ENCODE measurements at places on chromosomes 11 and 22.

DNA sequence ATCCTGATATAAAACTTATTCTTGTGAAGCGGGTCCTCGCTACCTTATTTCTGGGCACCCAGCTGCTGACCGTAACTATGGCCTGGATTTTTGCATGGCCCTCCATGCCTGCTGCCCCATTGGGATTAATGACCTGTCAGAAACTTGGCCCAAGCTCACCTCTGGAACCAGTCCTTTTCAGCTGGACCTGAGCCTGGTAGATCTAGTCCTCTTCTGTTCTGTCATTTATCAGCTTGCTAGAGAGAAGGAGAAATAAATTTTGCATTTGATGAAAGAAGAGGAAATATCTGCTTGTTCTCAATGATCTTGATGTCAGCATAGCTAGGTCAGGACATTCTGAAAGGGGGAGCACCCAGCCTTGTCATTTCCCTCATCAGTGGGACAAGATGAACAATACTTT, 387.8 kb upstream of the LARGE1 start:
- DNase-seq: no peak

DNA sequence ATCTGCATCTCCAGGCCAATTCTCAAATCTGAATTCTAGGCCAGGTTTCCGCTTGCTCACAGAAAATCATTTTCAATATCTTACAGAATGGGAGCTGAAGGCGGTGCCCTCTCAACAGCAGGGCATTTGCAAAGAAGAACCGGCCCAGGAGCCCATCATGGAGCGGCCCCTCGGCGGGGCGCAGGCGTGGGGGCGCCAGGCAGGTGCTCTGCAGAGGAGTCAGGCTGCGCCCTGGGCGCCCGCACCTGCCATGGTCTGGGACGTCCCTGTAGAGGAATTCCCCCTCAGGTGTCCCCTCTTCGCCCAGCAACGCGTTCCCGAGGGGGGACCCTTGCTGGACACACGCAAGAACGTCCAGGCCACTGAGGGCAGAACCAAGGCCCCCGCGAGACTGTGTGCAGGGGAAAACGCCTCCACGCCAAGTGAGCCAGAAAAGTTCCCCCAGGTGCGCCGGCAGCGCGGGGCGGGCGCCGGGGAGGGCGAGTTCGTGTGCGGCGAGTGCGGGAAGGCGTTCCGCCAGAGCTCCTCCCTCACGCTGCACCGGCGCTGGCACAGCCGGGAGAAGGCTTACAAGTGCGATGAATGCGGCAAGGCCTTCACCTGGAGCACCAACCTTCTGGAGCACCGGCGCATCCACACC, 11.5 kb downstream of the ZNF74 start:
- DNase-seq: no peak

- DNase-seq: no peak
Observed at GRCh38 chr11:115455613-115456012, 48.6 kb downstream of the CADM1 start.

DNA sequence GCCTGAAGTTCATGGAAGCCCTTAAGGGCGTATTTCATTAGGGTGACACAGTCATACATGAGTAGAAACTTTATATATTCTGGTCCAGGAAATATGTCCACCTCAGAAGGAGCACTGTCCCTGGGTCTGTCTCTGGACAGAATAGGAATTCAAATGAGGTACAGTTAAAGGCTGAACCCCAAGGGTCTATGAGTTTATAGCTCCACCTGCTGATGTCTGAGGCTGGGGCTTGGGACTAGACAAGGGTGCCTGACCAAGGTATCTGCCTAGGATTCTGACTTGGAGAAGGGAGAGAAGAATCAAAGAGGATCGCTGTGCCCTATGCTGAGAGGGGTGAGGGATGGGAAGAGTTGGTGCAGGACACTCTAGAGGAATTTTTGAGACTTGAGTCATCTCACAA, 14.9 kb downstream of the HEPHL1 start:
- DNase-seq: no peak

- no peak for DNase-seq
Observed at GRCh38 chr11:76141901-76142588, 64.3 kb downstream of the WNT11 start.

GRCh38 chr11:9169595-9170295, 78.3 kb upstream of the SCUBE2 start:
- DNase-seq: no peak

DNA sequence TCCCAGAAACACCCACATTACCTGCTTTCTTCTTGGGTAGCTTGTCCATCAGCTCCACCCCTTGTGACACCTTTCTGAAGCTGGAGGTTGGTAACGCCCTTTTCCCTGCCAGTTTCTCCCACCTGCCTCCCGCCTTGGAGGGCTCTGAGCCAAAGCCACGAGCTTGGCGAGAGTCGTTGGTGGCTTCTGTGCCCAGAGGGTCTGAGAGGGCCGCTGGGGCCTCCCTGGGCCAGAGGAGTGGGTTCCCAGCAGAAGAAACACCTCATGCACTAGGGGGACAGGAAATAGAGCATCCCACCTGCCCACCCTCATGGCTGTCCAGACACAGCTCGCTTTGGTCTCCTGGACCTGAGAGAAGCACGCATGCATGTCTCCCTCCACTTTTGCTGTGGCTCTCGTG, 37.9 kb downstream of the B3GAT1 start:
- no peak for DNase-seq

GRCh38 chr11:66368484-66368883, 3.1 kb downstream of the SLC29A2 start:
- no peak for DNase-seq

GRCh38 chr11:35031867-35032266, 107.1 kb upstream of the CD44 start:
- DNase-seq: no peak

DNA sequence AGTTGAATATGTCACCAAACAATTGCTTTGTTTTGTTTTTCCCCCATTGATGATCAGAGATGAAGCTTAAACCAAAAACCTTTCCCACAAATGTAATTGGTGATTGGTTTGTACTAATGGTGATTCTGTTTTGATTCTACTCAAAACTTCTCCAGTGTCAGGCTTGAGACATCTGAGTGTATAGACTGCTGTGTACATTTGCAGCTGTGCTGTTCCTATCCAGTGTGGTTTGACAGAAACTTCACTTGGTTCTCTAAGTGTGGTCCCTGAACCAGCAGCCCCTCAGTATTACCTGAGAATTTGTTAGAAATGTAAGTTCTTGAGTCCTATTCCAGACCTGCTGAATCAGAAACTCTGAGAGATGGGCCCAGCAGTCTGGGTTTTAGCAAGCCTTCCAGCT, 84.8 kb downstream of the PPP6R3 start:
- DNase-seq: no peak

DNA sequence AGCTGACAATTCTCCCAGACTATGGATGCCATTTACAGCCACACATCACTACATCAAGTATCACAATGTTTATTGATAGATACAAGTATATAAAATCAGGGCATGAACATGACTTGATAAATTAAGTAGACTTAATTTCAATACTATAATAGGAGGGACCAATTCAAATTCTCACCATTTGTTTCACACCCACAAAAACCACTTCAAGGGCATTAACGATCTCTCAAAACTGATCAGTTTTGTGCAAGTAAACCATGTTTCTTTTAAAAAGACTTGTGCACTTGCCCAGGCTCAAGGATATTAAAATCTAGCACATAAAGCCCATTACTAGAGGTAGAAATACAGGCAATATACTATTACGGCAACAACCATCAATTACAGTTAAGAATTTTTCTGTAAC, 11.7 kb downstream of the EIF4G2 start:
- no peak for DNase-seq

GRCh38 chr11:111629499-111629898, 27.2 kb downstream of the SIK2 start:
- DNase-seq: no peak

- DNase-seq: no peak
Observed at GRCh38 chr11:124793466-124794278, 6.5 kb downstream of the MSANTD2 start.

GRCh38 chr11:833114-833791, 501 bp downstream of the CD151 start:
- no peak for DNase-seq

DNA sequence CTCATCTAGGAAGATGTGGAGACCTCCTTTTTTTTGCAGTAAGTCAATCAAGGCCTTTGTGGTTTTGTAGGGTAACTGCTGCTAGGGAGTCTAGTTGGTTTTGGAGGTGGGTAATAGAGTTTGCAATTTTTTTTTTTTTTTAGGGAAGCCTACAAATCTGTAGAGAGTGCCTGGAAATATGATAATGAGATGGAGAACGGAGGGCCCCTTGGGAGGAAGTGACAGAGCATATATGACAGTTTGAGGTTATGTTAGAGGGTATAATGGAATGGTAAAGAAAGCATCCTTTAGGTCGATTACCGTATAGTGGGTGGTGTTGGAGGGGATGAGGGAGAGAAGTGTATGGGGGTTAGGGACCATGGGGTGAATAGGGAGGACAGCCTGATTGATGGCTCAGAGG, 98.3 kb downstream of the ELP4 start:
- DNase-seq: no peak

- no peak for DNase-seq
Observed at GRCh38 chr11:27524155-27524554, 17.6 kb upstream of the LIN7C start.

DNA sequence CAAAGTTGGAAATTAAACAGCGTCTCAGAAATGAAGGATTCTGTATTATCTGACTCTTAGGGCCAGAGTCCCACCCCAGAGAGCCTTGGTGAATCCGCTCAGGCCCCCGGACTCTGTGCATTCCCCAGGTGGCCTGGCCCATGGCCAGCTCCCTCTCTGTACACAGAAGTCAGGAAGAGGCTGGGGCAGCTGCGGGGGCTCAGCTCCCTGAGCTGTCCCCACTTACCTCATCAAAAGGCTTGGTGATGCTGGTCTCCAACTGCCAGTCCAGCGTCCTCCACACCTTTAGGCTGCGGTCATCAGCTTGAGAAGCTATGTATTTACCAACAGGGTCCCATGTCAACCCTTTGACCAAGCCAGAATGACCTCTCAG, 35.0 kb downstream of the HIRA start:
- no peak for DNase-seq

GRCh38 chr22:29072979-29073617, at the start of gene KREMEN1:
Gene KREMEN1, plus strand, starts transcription at chr22:29073035. Its CDS starts 96 bp downstream, at chr22:29073131.
- DNase-seq: no peak

GRCh38 chr11:96052921-96053651, 129.2 kb upstream of the MTMR2 start:
- no peak for DNase-seq

- DNase-seq: no peak
Observed at GRCh38 chr22:26981541-26981940, 324.2 kb downstream of the MIAT start.

- DNase-seq: no peak
Observed at GRCh38 chr11:128254941-128255340, 332.4 kb downstream of the ETS1 start.

DNA sequence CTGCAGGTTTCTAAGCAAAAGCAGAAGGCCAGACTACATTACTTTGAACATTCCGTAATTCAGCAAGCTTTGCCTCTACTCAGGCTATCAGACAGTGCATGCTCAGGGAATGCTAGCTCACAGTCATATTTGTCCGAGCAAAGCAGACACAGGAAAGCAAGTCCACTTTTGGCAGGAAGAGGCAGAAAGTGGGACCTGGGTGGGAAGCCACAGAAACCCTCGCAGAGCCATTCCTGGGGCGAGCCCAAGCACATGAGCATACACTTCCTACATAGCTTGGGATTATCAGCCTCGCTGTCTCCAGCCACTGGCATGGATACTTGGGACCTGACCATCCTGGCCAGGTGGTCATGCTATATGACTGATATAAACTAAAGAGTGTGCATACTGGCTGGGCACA, 113.3 kb downstream of the TRIM29 start:
- DNase-seq: no peak

GRCh38 chr22:37559901-37560607, at the start of gene CDC42EP1:
Gene CDC42EP1, plus strand, starts transcription at chr22:37560480. Its CDS starts 5,870 bp downstream, at chr22:37566350.
- no peak for DNase-seq

- no peak for DNase-seq
Observed at GRCh38 chr11:65786008-65786785, 666 bp upstream of the OVOL1 start.

- DNase-seq: no peak
Observed at GRCh38 chr11:116384407-116384806, 388.4 kb downstream of the BUD13 start.

DNA sequence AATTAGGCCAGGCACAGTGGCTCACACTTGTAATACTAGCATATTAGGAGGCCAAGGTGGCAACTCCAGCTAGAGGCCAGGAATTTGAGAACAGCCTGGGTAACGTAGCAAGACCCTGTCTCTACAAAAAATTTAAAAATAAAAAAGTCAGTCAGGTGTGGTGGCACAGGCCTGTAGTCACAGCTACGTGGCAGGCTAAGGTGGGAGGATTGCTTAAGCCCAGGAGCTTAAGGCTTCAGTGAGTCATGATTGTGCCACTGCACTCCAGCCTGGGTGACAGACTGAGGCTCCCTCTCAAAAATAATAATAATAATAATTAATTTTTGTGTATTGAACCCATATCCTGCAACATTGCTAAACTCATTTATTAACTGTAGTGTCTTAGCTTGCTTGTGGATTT, 15.3 kb upstream of the TRIM29 start:
- no peak for DNase-seq

GRCh38 chr11:107830915-107831540, 27.6 kb downstream of the SLC35F2 start:
- no peak for DNase-seq

DNA sequence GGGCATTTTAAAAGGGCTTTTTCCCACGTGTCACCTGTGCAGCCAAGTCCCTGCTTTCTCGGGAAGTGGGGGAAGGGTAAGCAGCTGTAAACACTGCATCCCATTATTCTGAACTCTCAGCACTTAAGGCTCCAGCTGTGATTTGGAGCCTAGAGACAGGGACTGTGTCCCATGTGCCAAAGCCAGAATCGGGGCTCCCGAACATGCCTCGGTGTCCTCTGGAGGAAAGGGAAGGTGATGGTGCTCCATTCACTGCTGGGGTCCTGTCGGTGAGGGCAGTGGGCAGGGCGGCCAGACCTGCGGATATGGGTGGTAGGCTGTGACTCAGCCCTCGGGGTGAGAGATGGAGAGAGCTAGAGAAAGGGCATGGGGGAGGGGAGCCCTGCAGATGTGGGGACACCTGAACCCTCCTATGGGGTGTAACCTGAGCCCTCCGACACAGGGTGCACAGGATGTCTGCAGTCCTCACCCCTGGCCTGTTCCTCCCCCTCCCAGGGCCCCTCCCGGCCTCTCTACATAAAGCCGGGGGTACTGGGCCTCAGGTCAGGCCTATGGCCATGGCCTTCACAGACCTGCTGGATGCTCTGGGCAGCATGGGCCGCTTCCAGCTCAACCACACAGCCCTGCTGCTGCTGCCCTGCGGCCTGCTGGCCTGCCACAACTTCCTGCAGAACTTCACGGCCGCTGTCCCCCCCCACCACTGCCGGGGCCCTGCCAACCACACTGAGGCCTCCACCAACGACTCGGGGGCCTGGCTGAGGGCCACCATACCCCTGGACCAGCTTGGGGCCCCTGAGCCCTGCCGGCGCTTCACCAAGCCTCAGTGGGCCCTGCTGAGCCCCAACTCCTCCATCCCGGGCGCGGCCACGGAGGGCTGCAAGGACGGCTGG, 31.8 kb downstream of the CAPN1 start:
- DNase-seq: no peak

DNA sequence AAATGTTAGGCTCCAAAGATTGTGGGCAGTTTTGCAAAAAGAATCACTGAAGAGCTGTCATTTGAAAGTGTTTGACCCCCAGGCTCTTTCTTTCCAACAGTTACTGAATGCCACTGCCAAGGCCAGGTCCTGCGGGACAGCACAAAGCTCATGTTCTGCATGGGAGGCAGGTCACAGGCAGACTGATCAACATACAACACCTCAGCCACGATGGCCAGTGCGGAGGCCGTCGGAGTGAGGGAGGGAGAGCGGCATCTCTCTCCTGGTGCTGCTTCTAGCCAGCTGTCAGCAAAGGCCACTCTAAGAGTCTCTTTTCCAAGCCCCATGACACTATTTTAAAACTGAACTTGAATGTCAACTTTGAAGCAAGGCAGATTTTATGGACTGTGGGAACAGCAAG, 49.9 kb downstream of the ARFGAP3 start:
- no peak for DNase-seq
